ENCODE measurements at places on chromosomes 2 and 18.

DNA sequence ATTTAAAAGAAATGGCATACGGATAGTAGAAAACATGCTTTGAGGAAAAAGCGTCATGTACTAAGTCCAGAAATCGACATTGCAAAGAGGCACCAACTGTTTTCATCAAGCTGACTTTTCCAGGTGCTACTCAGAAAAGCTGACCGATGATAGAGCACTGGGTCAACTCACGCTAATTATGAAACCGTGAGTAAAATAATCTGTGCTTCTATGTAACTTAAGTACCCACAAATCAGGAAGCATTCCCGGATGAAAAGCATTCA lies 353 bp upstream of the NUP35 start:
- DNase-seq: no peak

GRCh38 chr2:23360571-23361125 lies 24.3 kb upstream of the KLHL29 start:
- DNase-seq: no peak

DNA sequence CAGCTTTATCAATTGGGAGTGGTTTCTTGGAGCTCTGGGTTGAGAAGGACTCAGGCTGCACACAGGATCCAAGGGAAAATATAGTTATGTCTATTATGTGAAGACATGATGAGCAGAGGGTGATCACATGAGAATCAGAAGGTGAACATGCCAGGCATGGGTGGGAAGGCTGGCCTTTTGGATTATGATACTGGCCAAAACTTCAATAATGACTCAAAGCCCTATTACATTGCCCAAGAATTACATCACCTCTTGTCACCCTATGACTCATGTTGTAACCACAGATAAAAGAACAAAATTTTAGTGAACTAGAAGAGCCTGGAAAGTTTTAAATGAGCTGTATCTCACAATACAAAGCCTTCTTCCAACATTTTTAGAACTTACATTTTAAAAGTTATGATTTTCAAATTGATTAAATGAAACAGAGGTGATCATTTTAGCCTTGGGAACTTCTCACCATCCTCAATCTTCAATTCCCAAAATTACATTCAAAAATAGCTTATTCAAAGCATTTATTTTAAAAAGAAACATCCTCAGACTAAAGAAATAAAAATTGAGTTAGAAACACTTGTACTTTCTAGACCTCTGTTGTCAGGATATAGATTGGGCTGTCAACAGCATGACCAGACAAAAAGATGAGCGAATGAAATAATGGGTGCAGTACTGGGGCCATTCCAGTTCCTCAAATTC lies 428.3 kb downstream of the MBD2 start:
- DNase-seq: no peak

DNA sequence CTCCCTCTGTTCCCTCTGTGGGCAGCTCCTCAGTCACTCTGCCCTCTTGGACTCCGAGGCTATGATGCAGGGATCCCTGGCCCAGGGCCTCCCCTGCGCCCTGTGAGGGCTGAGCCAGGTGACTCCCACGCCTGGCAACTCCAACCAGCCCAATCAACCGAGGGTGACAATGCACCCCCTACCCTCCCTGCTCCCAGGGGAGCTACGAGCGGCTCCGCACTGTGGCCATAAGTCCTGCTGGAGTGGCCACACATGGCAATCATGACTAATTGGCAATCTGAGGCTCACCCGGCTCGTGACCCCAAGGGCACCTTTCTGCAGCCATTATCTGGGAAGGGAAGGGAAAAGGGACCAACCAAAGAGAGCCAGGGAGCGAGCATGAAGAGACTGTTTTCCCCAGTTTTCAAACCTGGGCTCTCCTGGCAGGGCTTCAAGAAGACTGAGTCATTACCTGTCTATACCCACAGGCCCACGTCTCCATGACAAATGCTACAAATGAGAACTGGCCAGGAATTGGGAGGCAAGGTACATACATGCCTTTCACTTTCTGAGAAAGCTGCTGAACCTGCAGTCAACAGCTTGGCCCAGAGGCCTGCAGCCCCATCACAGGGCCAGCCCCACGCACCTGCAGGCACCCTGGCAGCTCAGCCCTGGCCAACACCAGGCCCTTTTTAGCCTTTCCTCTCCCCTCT lies 45.1 kb downstream of the RPL31 start:
- no peak for DNase-seq

- no peak for DNase-seq
These were observed 109.8 kb downstream of the UPP2 start for GRCh38 chr2:158211502-158211901.

DNA sequence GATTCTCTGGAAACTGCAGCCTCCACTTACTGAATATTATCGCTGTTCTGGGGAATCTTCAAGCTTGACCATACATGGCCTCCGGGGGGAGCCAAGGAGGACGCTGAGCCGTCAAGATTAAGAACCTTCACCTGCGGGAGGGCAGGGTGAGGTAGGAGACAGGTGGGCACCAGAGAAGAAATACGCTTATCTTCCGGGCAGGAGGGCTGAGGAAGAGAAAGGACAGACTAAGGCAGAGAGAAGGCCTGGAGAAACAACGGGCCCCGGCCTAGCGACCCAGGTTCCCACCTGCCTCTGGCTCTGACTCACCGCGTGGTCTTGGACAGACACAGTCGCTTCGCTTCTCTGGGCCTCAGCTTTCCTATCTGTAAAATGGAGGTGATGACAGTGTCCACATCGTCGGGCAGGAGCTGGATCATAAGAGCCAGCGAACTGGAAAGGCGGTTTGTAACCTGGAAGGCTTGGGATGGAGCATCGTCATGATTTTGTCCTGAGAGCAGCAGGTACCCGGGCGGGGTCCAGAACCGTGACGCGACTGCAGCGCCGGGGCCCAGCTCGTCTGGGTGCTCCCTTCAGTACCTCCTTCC lies 659 bp downstream of the ZNF142 start:
- no peak for DNase-seq

GRCh38 chr2:54999182-54999581 lies 51.1 kb downstream of the RTN4 start:
- no peak for DNase-seq

- no peak for DNase-seq
These were observed 84.2 kb downstream of the ARL4C start for GRCh38 chr2:234412726-234413125.
